Stimulated activated CD8-positive, alpha-beta memory T cell treated with anti-CD3 and anti-CD28 coated beads, Interleukin-2, amount 100 ng/mL, for 48 hours (primary cell): ENCODE measurements at places on chromosomes 1 and 21.

DNA sequence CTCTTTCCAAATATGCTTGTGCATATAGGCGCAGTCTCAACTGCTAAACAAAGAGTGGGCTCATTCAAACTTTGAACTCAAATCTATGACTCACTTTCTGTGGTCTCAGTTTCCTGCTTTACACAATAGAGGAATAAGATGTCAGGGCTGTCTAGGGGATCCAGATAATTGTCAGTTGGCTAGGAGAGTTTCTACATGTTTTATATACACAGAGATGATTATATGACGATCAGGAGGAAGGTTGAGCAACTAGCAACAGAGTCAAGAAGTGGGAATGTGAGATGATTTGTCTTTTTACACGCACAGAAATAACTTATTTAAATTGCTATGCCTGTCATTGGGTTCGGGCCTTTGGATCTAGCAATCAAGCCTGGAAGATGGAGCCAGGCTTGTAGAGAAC is 299.4 kb upstream of the LYPLAL1 start:
- DNase-seq, result no peak

DNA sequence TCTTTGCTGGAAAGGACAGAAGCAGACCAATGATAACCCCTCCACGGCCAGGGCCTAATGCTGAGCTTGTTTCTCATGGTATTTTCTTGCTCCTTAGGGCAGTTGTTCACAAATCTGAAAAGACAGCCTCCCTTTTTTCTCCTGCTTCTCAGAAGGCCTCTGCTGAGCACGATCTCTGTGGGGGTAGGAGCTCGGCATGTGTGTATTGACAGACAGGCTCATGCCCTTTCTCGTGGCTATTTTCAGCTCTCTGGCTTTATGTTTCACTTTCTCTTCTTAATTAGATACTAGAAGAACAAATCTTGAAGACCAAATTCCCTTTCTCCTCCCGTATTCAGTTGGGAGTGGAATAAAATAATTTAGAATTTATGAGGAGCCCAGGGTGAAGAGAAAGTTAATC is 768 bp upstream of the RIIAD1 start:
- DNase-seq, result no peak

- DNase-seq, result no peak
Measured at GRCh38 chr1:24850328-24850920, 79.7 kb downstream of the RUNX3 start.

DNA sequence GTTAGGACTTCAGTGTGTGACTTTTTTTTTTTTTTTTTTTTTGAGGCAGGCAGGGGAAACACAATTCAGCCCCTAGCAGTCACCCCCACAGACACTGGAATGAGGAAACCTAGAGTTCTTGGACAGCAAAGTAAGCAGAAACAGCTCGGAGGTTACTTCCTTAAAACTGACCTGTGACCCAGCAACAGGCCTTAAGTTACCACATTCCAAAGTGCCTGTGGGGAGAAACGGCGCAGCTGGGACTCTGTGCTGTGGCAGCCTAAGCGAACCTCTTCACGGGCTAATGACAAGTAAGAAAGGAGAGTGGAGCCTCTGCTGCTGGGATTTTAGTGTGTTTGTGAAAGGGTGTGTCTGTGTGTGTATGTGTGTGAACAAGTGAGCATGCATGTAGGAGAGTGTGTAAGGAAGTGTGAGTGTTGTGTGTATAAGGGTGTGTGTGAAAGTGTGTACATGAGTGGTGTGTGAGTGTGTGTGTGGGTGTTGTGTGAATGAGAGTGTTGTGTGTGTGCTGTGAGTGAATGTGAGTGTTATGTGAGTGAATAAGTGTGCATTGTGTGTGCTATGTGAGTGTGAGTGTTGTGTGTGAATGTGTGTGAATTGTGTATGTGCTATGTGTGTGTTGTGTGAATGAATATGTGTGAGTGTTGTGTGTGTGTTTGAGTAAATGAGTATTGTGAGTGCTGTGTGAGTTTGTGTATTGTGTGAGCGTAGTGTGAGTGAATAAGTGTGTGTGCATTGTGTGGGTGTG is 180.8 kb downstream of the BRINP2 start:
- no peak for DNase-seq

DNA sequence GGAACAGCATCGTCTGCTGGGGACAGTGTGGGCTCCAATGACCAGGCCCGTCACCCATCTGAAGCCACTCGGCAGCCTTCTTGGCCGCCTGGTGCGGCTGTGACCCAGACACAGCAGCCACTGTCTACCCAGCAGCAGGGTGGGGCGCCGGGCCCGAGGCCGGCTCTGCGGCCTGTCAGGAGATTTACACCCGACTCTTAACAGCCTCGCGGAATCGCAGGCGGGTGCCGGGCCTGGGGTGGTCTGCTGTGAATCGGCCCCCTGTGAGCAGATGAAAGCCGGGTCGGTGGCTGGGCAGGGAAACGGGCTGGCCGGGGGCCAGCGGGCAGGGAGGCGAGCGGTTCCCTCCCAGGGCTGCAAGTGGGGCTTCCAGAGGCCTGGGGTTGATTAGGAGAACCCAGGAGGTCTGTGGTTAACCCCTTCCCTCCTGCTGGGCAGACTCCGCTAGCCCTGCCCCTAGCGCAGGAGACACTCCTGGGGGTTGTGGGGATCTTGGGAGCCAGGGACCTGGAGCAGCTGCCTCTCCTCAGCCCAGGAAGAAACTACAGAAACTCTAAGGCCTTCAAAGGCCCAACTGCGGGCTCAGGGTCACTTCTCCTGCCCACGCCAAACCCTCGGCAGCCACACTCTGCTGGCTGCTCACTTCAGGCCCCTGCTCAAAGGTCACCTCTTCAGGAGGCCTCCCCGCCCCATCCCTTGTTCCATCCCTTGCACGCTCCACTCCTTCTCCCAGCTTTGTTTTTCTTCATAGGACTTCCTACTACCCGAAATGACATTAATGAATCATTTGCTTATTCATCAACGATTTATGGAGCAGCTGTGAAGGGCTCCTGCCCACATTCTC is 15.6 kb downstream of the RUNX3 start:
- no peak for DNase-seq

DNA sequence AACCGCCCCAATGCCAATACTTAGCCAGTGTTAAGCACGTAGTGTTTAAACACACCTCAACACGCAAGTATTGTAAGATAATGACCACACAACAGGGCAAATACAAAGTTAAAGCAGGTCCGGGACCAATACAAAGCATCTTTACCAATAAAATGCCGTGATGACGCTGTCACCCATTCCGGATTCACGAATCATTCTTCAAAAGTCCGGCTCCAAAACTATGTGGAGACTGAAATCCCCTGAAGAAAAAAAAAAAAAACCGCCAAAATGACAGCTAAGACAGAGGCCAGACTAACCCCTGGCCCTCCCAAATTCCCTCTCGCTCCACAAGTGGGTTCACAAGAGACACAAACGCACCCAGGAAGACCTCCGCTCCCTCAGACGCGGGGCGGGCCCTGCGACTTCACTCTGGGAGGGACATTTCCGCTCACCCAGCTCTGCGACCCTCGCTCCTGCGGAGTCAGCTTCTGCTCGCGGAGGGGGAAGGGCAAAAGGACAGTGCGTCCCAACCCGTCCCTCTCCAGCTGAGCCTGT is 625 bp upstream of the DARS2 start:
- no peak for DNase-seq

DNA sequence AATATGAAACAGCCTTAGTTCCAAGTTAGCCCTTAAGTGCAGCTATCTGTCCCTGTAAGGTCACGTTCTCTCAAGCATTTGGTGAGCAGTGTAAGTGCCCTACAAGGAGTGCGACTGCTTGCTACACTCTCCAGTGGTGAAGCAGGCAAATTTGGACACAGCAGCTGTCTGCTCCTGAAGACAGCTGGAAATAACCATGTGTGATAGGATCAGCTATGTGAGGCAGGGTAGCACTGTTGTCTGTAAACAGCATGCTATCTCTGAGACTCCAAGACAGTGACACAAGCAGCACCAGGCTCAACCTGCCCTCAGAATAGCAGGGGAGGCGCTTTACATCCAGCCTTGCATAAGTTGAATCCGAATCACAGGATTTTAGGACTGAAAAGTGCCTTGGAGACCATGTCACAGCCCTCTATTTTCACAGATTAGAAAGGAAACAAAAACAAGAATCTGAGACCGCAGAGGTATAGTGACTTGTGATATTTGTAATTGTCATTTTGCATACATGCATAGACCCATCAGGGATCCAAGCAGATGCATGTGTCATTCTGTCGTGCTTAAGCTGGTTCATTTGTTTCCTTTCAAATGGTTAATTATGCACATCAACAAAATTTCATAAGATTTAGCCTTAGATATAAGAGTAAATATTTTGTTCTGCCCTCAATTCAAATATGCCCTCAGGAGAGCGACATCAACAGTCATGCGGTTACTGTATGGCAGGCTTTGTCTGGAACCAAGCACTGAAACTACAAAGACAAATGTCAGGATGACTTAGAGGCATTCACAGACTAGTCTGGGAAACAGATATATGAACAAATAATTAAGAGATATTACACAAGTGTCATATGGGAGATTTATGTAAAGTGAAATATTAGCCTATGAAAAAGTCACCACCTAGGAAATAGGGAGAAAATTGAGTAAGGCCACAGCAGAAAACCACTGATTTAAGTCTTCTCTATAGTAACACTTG is 134.9 kb upstream of the NRIP1 start:
- no peak for DNase-seq

DNA sequence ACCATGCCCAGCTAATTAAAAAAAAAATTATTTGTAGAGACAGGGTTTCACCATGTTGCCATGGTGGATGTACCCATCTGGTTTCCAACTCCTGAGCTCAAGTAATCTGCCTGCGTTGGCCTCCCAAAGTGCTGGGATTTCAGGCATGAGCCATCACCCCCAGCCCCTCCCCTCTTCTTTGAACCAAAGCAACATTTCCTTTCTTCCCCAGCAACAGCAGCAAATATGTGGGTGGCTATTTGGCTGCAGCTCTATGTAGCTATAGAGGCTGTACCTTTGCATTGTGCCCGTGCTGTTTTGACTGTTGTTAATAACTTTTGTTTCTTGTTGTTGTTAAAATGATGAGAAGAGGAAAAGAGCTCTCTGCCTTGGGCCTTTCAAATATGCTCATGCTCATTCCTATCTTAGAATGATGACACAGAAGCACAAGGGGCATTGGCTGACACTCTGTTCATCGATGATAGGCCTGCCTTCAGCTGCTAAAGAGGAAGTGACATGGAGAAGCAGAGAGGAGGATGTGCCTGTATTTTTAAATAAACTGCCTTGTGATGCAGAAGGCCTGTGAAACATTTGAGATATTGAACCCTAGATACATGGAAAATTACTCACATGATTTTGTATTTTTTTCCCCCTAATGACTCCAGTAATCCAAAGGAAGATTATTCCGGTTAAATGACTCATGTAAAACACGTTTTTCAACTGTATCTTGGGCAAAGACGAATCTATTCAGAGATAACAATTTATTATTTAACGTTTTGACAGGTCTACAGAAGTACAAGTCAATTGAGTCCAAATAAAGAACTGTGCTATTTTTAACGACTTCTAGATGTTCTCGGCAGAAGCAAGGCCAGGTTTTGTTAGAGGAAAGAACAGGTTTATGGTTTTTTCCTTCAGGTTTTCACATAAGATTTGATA is 20.5 kb upstream of the XPR1 start:
- DNase-seq, result no peak

- no peak for DNase-seq
Measured at GRCh38 chr21:29748391-29749167, 191.2 kb downstream of the GRIK1 start.

DNA sequence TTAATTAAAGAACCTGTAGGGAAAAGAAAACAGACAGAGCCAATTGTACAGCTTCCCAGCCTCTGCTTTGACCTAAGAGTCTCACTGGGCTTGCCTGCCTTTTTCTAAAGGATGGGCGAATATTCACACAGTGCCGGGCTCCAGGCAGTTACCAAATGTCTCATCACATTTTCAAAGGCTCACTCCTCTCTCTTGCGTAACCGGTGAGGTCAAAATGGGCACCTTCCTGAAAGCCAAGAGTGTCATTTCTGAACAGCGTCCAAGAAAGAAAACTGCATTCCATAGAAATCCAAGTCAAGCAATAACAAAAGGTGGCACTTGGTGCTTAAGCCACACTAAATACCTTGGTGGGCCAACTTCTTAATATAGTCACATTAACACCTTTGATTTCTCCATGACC is 710 bp upstream of the PALMD start:
- no peak for DNase-seq

GRCh38 chr1:176964687-176965086 is 199.8 kb downstream of the ASTN1 start:
- no peak for DNase-seq

DNA sequence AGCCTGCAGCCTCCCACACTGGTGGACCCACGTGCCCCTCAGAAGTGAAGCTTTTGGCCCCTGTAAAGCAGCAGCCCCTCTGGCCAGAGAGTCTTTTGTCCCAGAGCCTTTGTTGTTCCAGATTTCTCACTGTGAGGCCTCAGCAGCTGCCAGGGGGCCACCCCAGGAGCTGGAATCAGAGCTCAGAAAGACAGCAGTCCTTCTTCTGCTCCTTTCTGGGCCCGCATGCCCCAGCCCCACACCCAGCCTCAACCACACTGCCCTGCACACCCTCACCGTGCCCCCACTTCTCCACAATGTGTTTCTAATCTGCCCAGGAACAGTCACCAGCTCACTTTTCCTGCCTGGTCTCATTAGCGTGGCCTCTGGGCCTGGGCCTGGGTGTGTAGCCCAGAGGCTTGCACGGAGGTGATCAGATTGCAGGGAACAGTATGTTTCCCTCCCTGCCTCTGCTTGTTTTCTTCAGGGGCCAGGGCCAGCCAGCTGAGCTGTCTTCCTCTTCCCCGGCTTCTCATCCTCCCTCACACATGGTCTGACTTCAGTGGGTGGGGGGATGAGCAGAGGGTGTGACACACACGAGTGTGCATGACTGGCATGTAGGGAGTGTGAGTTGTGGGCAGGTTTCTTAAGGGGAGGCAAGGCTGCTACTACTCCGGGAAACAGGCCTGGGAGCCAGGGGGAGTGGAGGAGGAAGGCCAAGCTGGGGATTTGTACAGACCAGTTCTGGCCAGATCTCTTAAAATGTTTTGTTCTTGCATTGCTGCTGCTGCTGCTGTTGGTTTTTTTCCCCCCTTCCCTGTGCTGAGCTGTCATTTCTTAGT is 82.5 kb upstream of the ZNF648 start:
- no peak for DNase-seq

GRCh38 chr1:198187973-198188588 is 31.3 kb downstream of the NEK7 start:
- no peak for DNase-seq

GRCh38 chr1:239939602-239940001 is 152.1 kb upstream of the FMN2 start:
- DNase-seq, result no peak

- no peak for DNase-seq
Measured at GRCh38 chr1:221598122-221598521, 143.8 kb downstream of the DUSP10 start.

DNA sequence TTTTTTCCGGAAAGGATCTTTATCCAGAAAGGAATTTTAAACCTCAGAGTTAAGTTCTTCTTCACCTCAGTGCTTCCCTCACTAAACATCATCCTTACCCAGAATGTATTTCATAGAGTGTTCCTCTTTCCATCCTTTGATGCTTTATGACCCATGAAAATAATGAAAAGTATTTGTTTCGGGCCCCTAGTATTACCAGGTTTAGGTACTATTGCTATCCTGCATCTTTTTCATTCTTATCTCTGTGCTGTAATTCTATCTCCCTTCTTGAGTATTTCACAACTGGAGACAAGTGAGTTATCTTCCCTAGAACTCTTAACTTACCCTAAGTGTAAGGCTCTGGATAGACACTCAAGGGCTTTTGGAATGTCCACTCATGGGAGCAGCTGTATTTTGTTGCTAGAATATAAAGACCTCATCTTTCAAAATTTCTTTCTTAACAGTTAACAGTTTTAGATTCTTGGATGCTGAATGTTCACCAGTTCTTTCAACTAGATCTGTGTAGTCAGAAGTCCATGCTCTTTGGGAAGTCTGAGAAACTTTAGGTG is 26.2 kb downstream of the UCK2 start:
- DNase-seq, result no peak

GRCh38 chr1:119659628-119660027 is 11.6 kb upstream of the ZNF697 start:
- DNase-seq, result no peak
